ENCODE measurements at places on chromosomes 5 and 9.

DNA sequence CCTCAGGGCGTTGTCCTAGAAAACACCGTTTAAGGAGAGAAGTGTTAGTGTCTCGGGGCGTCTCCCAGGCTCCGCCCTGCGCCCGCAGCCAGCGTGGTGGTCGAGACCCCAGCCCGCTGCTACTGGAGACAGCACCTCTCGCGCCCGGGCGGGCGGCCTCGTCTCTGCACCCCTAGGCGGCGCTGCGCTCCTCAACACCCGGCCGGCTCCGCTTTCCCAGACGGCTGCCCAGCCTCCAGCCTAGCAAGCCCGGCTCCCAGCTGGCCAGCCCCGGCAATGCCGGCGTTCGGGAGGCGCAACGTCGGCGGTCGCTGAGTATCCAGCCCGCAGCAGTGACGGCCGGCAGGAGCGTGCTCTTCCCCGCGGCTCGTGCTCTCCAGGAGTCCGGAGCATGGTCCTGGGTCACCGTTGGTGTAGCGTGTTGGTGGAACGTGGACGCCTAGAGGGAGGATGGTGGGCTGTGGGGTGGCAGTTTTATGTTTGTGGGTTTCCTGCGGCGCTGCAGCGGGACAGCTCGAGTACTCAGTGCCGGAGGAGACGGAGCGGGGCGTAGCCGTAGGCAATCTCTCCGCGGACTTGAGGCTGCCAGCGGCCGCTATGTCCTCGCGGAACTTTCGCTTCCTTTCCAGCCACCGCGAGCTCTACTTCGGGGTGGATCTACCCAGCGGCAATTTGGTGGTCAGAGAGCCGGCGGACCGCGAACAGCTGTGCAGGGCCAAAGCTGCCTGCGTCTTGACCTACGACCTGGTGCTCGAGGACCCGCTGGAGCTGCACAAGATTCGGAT lies 536 bp downstream of the PCDHAC1 start:
- no peak for DNase-seq

- no peak for DNase-seq
Measured at GRCh38 chr5:179959641-179960040, 51.9 kb upstream of the TBC1D9B start.

- DNase-seq, result no peak
Measured at GRCh38 chr9:1050125-1050895, at the start of gene DMRT2. Gene DMRT2, plus strand, starts transcription at chr9:1050357. Its CDS starts 1,257 bp downstream, at chr9:1051614.

DNA sequence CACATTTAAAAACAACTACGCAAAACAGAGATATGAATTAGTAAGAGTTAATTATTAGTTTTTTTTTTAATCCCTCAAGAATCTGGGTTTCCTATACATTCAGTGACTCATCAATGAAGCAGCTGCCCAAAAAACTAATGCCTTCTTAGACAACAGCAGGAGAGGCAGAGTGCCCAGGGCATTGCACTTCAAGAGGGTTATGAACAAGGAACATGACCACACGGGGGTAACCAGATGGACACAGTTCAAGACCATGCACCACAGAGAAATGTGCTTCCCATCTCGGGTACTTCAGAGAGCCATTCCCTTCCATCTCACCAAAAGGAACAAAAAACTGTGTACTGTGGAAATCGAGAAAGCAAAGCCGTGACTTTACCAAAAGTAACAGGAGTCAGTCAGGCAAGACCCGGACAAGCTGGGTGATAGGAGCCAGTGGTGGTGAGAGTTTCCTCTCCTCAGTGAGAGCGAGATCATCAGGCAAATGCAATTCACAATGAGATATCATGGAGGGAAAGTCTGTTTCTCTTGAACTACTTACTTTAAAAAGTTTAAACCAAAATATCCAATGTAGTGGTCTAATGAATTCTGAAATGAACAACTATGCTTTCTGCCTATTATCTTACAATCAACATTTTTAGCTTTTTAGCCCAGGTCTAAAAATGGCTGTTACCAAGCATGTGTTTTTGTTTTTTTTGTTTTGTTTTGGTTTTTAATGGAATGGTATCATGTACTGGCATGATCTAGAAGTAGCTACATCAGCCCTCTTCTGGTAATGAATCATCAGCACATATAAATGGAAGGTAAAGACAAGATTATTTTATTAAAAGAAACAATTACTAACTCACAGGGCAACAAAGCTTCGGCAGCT lies 192.1 kb downstream of the TSSK1B start:
- no peak for DNase-seq

DNA sequence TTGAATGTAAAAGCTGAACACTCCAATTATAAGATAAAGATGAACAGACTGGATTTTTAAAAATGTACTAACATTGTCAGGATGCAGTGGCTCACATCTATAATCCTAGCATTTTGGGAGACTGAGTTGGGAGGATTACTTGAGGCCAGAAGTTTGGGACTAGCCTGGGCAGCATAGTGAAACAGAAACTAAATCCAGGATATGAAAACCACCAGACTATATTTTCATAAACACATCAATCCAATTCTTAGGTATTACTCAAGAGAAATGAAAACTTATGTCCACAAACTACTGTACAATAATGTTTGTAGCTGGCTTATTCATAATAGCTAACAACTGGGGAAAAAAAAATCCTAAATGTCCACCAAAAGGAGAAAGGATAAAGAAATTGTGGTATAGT lies 26.8 kb upstream of the NAA35 start:
- no peak for DNase-seq

- no peak for DNase-seq
Measured at GRCh38 chr5:78734094-78734845, 85.7 kb upstream of the LHFPL2 start.

GRCh38 chr9:75019654-75020053 lies 8.4 kb downstream of the CARNMT1 start:
- no peak for DNase-seq

DNA sequence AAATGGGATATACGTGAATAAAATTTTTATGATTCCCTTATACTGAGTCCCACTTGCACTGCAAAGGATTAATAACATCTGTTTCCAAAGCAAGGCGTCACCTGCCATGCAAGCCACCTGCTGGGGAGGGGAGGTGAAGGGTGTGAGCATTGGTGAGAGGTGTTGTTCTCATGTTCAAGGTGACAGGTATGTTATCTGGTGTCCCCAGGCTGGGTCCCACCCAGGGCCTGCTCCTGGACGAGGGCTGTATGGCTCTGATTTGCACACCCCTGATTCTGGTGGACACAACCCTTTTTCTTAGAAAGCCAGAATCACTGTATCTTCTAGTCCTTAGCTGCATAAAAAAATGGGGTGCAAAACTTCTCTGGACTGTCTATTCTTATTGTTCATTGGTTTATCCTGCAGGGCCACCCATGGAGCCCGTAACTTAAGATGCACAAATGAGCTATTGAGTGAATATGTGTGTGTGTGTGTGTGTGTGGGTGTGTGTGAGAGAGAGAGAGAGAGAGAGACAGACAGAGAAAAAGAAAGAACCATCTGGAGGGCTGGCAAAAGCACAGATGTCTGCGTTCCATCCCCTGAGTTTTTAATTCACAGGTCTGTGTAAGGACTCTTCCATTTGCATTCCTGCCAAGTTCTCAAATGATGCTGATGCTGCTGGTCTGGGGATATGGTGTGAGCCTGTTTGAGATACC lies 53.7 kb downstream of the SYK start:
- no peak for DNase-seq

DNA sequence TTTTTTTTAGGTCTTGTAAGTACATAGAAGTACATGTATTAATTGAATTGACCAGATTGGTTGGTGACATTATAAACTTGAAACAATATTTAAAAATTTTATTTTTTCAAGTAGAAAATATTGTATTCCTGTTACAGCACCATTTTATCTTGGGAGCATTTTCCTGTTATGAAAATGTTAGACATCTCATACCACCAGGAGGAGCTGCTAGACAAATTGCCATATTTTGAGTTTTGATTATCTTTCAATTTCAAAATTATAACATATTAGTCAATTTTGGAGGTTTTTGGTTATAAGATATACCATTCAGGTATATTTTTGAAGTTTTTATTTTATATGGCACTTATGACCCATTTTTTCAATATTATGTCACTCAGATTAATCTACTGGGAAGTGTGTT lies 84.4 kb downstream of the CNTLN start:
- no peak for DNase-seq

DNA sequence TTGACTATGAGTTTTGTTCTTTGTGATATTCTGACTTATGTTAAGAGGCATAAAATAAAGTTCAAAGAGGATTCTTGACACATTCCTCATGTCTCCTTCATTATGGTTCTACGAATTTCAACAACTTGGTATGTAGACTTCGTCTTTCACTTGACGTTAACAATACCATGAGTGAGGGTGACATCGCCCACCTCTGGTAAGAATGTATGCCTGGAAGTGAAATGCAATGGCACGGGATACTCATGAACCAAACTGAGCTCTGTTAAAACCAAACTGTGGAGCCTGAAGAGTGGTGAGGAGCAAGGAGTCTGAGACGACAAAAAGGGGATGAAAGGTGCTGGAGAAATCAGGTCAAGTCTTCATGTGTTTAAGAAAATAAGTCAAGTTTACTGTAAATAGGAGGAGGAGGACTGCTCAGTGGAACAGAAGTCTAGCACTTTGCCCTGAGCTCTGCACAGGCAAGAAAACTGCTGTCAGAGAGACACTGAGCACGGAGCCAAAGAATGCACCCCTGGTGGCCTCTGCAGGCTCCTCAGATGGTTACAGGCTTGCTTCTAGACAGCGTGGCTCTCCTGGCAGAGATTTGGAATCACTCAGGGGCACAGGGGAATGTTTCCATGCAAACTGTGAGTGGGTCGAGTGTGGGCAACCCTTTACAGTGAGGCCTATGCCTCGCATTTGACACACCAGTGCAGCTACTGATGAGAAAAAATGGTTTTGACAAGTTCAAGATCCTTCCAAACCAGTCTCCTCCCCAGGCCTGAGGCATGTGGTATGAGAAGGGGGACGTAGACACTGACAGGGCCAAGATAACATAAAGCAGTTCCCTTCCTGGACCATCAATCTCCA lies 470.1 kb downstream of the IRX1 start:
- DNase-seq, result no peak

DNA sequence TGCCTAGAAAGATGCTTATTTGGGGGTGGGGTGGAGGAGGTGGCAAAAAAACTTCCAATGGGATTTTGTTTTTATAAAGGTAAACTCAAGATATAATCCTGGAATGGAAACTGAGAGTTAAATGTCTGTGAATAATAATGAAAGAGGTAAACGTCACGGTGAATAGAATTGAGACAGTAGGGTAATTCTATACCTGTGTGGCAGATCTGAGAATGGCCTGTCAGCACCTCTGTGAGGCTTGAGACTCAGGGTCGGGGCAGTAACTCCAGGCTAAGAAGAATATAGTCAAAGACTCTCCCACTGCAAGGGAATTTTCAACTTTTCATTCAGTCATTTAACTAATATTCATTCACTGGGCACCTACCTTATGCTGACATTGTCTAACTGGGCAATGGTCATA lies 581.2 kb upstream of the ZNF608 start:
- DNase-seq, result no peak

DNA sequence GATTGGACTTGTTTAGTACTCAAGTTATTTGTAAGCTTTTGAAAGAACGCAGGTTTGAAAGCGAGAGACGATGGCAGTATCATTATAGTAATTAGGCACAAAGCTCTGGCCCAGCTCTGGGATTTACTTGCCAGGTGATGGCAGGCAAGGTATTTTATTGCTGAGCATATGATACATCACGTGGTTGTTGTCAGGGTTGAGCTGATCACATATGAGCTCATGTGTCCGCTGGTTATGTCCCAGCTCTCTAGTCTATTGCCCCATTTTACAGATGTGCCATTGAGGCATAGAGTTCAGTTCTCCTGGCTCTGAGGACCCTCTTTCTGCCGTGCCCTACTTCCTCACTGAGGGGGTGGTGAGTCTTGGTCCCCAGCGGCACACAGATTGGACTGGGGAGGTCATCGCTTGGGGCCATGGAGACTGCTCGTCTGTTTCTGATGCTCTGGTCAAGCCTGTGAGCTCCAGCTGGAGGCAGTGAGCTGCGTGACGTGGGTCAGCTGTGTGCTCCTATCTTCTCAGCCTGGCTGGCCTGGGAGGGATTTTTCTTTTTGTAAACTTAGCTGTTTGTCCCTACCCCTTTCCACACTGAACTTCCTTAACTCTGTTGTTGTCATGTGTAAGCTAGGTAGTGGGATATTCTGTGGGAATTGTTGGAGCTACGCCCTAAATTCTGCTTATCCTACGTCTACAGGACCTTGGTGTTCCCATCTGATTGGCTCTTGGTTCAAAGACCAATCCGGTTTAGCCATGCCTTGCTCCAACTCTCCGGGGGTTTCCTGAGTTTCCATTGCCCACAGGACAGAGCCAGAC lies 2.2 kb downstream of the NXNL2 start:
- no peak for DNase-seq

GRCh38 chr9:96108691-96109380 lies 193.1 kb downstream of the HSD17B3 start:
- no peak for DNase-seq

All from cortex of kidney (tissue), 1 donor.